Activated T-helper 2 cell treated with anti-CD3 and anti-CD28 coated beads, Interferon-gamma antibody, Interleukin-2, Interleukin-4, amounts not matched to agents 10 μg/mL and 5 μg/mL and 100 μg/mL, durations not matched to agents 14 hours and 24 hours and 36 hours (primary cell): ENCODE measurements at places on chromosomes 5 and 9. TPM values are rescaled to one million over a fixed set of nuclear protein-coding genes. Genes with fewer than 3 reads are reported as not detected.
A peak's percentile ranks its signal among the peaks of the same experiment; 100 is the strongest.

GRCh38 chr9:27344776-27345175 lies 47.8 kb upstream of the EQTN start:
- no peaks in the 10 kb centered on the region for H3K36me3 ChIP-seq
- peaks cover 11% of the 10 kb centered on the region for H3K4me1 ChIP-seq
- H3K4me3 ChIP-seq, result no peak overlapping the region
- DNase-seq, result no peak
- H3K27me3 ChIP-seq, result no peaks in the 10 kb centered on the region

The PCDHA4 gene
- total RNA-seq, result not detected in 2 replicates

DNA sequence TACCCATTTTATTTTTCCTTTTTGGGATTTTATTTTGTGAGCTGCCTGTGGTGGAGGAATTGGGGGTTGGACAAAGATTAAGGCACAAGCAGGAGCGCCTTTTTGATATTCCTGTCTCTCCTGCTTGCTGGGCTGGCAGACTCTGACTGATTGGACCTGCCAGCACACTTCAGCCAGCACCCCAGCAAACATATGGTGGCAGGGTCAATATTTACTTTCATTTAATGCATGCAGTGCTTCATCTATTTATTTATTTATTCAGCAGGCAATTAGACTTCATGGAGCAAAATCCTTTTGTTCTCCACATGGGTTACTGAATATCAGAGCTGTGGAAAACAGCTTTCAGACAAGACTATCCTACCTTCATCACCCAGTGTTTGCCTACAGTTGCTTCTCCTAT lies 48.4 kb upstream of the EPB41L4A start:
- H3K4me3 ChIP-seq, result no peak overlapping the region
- peaks cover 5% of the 10 kb centered on the region for H3K27me3 ChIP-seq
- no peak for DNase-seq
- no peak overlapping the region for H3K27ac ChIP-seq
- H3K36me3 ChIP-seq, result no peaks in the 10 kb centered on the region
- H3K4me1 ChIP-seq, result no peaks in the 10 kb centered on the region

The ARL14EPL gene
- not detected in 2 replicates for total RNA-seq

The ZNF462 gene
- 0.09 and 0.11 TPM in 2 replicates for total RNA-seq

GRCh38 chr5:7868427-7868772 lies 431 bp downstream of the FASTKD3 start:
- peaks cover 59% of the 10 kb centered on the region for H3K36me3 ChIP-seq
- no peak for DNase-seq
- peak overlapping the region; percentile 99 for H3K4me3 ChIP-seq
- H3K27ac ChIP-seq, result peak overlapping the region; percentile 71

GRCh38 chr5:142191776-142192175 lies 83.2 kb downstream of the NDFIP1 start:
- no peak overlapping the region for H3K27ac ChIP-seq
- peaks cover 2% of the 10 kb centered on the region for H3K4me1 ChIP-seq
- no peak overlapping the region for H3K4me3 ChIP-seq
- DNase-seq, result no peak
- H3K36me3 ChIP-seq, result no peaks in the 10 kb centered on the region

DNA sequence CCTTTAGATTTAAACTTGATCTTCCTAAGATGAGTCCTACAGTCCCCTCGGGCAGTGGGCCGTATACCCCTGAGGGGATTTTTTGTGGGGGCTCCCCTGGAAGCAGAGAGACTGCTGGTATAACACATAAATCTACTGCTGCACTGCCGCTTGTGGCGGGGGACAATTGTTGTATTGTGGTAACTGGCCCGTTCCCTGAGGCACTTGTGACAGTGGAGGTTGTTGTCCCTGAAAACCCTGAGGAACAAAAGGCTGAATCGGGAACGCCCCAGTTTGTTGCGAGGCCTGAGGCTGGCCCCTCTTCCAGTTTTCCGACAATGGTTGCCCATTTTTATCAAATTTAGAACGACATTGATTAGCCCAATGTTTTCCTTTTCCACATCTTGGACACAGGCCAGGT lies 4.7 kb upstream of the TMEM141 start:
- peaks cover 20% of the 10 kb centered on the region for H3K27me3 ChIP-seq
- no peaks in the 10 kb centered on the region for H3K36me3 ChIP-seq
- H3K4me1 ChIP-seq, result peaks cover 24% of the 10 kb centered on the region
- no peak for DNase-seq
- H3K27ac ChIP-seq, result no peak overlapping the region

GRCh38 chr9:97548819-97549540 lies 47.5 kb downstream of the TMOD1 start:
- H3K27ac ChIP-seq, result no peak overlapping the region
- DNase-seq, result no peak
- peaks cover 29% of the 10 kb centered on the region for H3K27me3 ChIP-seq
- H3K36me3 ChIP-seq, result no peaks in the 10 kb centered on the region

DNA sequence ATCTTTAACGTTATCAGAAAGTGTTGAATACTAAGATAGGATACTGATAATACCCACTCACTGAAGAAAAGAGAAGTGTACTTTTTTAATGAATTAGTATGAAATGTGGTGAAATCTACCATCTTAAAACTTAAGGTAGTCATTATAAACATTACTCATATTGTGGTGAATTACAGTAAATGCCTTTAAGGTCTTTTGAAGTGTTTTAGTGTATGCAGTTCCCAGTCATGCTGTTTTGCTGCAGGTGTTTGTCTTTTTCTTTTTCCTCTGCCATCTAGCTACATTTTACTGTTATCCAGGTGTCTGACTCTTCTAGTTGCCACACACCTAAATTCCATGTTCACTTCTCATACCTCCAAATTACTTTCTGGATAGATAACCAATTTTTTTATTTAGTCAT lies 72.6 kb downstream of the ERMP1 start:
- peak overlapping the region; percentile 23 for H3K27ac ChIP-seq
- peaks cover 29% of the 10 kb centered on the region for H3K4me1 ChIP-seq
- H3K27me3 ChIP-seq, result no peaks in the 10 kb centered on the region
- DNase-seq, result no peak

The RNF180 gene
- total RNA-seq, result 0.53 TPM in 1 of 2 replicates, not detected in the other

DNA sequence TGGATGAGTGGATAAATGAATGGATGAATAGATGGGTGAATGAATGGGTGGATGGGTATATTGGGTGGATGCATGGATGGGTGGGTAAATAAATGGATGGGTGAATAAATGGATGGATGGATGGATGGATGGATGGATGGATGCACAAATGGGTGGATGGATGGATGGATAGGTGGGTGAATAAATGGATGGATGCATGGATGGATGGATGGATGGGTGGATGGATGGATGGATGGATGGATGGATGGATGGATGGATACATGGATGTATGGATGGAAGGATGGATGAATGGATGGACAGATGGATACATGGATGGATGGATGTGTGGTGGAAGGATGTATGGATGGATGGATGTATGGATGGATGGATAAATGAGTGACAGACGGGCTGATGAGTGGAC lies 113.5 kb upstream of the SARDH start:
- no peak for DNase-seq
- H3K27me3 ChIP-seq, result no peaks in the 10 kb centered on the region
- no peaks in the 10 kb centered on the region for H3K4me1 ChIP-seq
- no peaks in the 10 kb centered on the region for H3K36me3 ChIP-seq
- no peak overlapping the region for H3K4me3 ChIP-seq

GRCh38 chr5:14932902-14933469 lies 61.4 kb upstream of the ANKH start:
- no peaks in the 10 kb centered on the region for H3K36me3 ChIP-seq
- H3K4me1 ChIP-seq, result peaks cover 15% of the 10 kb centered on the region
- H3K27me3 ChIP-seq, result peaks cover 5% of the 10 kb centered on the region
- no peak for DNase-seq
- no peak overlapping the region for H3K27ac ChIP-seq

DNA sequence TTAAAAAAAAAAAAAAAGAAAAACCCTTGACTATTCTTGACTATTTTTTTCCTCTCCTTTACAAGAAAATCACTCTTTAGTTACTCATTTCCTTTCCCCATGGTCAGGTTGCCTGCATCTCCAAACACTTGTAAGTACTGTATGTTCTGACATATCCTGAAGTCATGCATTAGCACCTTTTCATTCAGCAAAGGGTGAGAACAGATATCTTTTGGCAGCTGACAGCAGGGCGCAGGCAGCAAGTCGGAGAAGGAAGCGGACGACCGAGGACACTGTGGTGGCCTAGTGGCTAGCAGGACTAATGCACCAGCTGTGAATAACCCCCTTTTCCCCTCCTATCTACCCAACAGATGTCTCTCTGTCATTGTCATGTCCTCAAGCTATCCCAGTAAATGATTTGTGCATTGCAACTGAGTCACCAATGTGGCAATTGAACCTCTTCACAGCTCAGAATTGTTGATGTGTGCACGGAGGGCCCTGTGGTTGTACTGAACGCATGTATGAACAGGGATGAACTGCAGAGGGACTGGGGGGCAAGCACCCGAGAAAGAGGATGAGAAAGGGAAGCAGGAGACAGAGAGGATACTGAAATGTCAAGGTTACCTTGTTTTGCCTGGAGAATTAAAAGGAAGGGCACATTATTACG lies 996.0 kb upstream of the ARRDC3 start:
- no peaks in the 10 kb centered on the region for H3K4me1 ChIP-seq
- DNase-seq, result no peak
- no peaks in the 10 kb centered on the region for H3K36me3 ChIP-seq
- H3K27me3 ChIP-seq, result no peaks in the 10 kb centered on the region
- no peak overlapping the region for H3K27ac ChIP-seq
- no peak overlapping the region for H3K4me3 ChIP-seq

DNA sequence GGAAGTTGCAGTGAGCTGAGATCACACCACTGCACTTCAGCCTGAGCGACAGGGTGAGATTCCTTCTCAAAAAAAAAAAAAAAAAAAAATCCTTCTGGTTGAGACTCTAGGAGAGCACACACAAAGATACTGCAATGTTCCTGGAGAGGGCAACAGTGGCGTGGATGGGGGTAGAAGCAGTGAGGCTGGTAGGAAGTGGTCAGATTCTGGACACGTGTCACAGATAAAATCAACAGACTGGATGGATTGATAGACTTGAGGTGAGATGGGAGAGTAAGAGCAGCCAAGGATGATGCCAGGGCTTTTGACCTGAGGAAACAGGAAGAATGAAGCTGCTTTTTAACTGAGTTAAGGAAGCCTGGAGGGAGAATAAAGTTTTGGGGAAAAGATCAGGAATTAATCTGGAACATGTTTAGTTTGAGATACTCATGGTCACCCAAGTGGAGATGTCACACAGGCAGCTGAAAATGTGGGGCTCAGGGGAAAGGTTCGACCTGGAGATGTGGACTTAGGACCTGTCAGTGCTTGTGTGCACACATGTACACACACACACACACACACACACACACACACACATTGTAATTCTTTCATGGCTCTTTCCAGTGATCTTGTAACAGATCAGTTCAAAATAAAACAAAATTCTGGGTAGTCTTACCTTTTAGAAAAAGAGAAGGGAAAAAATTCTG lies 88.1 kb downstream of the FANCC start:
- H3K27me3 ChIP-seq, result no peaks in the 10 kb centered on the region
- no peak overlapping the region for H3K27ac ChIP-seq
- H3K4me1 ChIP-seq, result peaks cover 7% of the 10 kb centered on the region
- no peak overlapping the region for H3K4me3 ChIP-seq
- H3K36me3 ChIP-seq, result peaks cover 15% of the 10 kb centered on the region
- DNase-seq, result no peak

The DNAI1 gene
- total RNA-seq, result not detected in 2 replicates

DNA sequence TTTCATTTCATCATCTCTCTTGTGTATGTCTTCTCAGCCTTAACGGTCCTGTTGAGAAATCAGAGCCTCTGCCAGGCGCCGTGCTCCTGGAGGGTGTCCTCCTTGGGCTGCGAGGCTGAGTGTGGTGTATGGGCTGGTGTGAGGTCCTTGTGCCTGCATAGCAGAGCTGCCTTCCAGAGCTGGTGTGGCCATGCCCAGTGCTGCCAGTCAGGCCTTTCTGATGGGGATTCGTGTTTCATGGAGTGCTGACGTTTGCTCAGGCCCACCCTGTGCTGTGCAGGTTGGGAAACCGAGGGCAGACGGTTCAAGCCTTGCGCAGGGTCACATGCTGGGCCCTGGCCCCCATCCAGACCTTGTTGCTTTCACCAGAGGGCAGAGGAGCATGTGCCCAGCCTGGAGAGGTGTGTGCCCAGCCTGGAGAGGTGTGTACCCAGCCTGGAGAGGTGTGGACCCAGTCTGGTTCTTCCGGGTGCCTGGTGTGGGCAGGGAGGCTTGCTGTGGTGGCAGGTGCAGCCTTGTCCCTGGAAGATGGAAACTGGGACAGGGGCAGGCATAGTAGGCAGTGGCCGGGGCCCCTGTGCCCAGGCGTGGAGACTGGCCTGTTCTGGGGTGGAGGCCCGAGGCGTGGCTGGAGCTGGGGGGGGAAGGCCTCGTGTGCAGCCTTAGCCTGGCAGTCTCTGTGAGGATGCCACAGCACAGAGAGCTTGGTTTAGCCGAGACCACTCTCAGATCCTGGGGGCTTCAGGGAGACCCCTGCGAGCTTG lies 84.0 kb downstream of the RXRA start:
- DNase-seq, result no peak
- no peak overlapping the region for H3K4me3 ChIP-seq
- H3K27ac ChIP-seq, result no peak overlapping the region
- H3K27me3 ChIP-seq, result peaks cover 3% of the 10 kb centered on the region
- peaks cover 4% of the 10 kb centered on the region for H3K36me3 ChIP-seq
- H3K4me1 ChIP-seq, result peaks cover 14% of the 10 kb centered on the region

- peaks cover 15% of the 10 kb centered on the region for H3K27me3 ChIP-seq
- no peaks in the 10 kb centered on the region for H3K36me3 ChIP-seq
- no peak overlapping the region for H3K4me3 ChIP-seq
- no peak for DNase-seq
- no peaks in the 10 kb centered on the region for H3K4me1 ChIP-seq
Observed at GRCh38 chr5:133602835-133603380, 9.4 kb downstream of the FSTL4 start.

- no peaks in the 10 kb centered on the region for H3K27me3 ChIP-seq
- no peaks in the 10 kb centered on the region for H3K36me3 ChIP-seq
- H3K4me1 ChIP-seq, result no peaks in the 10 kb centered on the region
- no peak overlapping the region for H3K4me3 ChIP-seq
Observed at GRCh38 chr5:101717721-101718120, 578.4 kb downstream of the SLCO4C1 start.

The TAF11L8 gene
- not detected in 2 replicates for total RNA-seq

The ADAMTSL2 gene
- not detected in 2 replicates for total RNA-seq

The PCDHGA6 gene
- 0.48 and 0.55 TPM in 2 replicates for total RNA-seq

- DNase-seq, result no peak
- H3K4me3 ChIP-seq, result no peak overlapping the region
Observed at GRCh38 chr5:124995421-124995820, 249.0 kb upstream of the ZNF608 start.

The AIF1L gene
- 0.27 and 0.55 TPM in 2 replicates for total RNA-seq

The NPR2 gene
- 10.4 and 12.0 TPM in 2 replicates for total RNA-seq

- H3K4me1 ChIP-seq, result peaks cover 8% of the 10 kb centered on the region
- H3K36me3 ChIP-seq, result no peaks in the 10 kb centered on the region
- no peaks in the 10 kb centered on the region for H3K27me3 ChIP-seq
- no peak for DNase-seq
- no peak overlapping the region for H3K4me3 ChIP-seq
Observed at GRCh38 chr5:53994148-53994547, 316.2 kb downstream of the ARL15 start.
